Muscle of leg (tissue), 16 donors: ENCODE measurements at places on chromosomes 4 and X.

GRCh38 chr4:55475394-55476243 is 71.1 kb downstream of the CLOCK start:
- no peak for DNase-seq

DNA sequence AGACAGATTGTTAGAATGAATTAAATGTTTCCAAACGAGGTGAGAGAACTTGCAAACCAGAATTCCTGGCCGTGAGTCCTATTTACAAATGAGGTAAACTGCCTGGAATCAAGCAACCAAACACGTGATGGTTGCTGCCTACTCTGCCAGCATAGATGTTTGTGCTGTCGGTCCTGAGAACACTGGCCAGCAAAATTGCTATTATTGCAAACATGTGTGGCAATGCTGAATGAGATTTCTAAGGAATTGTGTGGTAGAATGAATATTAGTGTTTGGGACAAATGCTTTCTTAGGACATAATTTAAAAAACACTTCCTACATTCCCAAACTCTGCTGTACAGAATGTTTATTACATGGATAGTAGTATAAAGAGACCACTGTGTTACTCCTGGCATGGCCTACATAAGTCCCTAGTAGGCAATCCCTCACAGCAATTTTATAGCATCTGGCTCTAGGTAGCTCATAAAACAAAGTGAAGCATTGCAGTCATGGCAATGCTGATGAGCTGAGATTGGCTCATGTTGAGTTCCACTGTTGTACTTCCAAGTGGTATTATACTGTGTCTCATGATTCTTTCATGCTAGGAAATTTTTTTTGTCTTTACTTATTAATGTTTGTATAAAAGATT is 605.2 kb upstream of the EPHA5 start:
- DNase-seq = peak; percentile 67

GRCh38 chrX:43878906-43879526 is 3.2 kb downstream of the MAOB start:
- peak; percentile 23 for DNase-seq

DNA sequence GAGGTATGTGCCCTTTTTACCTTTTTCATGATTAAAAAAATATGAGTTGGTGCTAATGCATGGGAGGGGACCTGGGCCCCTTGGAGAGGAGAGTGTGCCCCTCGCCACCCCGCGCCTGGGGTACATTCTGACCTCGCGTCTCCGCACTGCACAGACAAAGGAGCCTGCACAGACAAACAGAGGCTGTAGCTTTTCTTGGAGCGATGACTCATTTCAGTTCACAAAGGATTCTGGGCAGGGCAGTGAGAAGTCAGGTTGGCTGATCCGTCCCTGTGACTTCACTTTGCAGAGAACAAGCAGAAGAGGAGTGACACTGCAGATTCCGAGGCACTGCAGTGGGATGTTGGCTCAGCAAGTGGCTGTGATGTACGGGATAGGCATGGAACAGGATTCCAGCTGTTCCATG is 82.9 kb downstream of the STOX2 start:
- peak; percentile 95 for DNase-seq

- DNase-seq = no peak
Observed at GRCh38 chr4:74402692-74403456, 37.9 kb downstream of the EREG start.

- DNase-seq = no peak
Observed at GRCh38 chr4:17165286-17165685, 266.8 kb upstream of the LDB2 start.

DNA sequence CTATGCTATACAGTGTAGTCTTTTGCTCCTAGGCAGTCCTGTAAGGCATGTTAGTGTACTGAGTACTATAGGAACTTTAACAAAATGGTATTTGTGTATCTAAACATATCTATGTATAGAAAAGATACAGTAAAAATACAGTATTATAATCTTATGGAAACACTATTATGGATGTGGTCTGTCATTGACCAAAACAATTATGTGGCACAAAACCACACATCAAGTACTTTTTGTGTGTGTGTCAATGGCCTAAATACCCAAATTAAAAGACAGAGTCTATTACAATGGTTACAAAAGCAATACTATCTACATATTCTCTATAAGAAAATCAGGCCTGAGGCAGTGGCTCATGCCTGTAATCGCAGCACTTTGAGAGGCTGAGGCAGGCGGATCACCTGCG is 610.2 kb upstream of the NDST4 start:
- DNase-seq = no peak

GRCh38 chr4:19478791-19479190 is 772.9 kb upstream of the SLIT2 start:
- DNase-seq = no peak

- DNase-seq = no peak
Observed at GRCh38 chr4:132124624-132124974, 1024.5 kb upstream of the PCDH10 start.

- no peak for DNase-seq
Observed at GRCh38 chrX:139049465-139049864, 337.9 kb upstream of the FGF13 start.

DNA sequence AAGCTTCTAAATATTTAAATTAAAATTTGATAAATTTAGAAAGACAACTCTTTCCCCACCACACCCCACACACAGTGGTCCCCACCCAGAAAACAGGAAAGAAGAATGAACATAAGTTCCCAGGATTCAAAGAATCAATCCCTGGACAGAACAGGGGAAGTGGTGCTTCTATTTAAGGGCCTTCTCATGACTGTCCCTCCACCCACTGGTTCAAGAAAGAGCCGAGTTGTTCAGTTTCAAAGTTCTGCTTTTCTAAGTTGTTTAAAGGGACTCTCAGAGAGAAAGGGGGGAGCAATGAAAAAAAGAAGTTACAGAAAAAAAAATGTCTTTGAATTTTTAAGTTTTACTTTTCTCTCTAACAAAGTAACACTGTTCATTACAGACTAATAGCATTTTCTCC is 195.8 kb downstream of the PDGFC start:
- peak; percentile 67 for DNase-seq

DNA sequence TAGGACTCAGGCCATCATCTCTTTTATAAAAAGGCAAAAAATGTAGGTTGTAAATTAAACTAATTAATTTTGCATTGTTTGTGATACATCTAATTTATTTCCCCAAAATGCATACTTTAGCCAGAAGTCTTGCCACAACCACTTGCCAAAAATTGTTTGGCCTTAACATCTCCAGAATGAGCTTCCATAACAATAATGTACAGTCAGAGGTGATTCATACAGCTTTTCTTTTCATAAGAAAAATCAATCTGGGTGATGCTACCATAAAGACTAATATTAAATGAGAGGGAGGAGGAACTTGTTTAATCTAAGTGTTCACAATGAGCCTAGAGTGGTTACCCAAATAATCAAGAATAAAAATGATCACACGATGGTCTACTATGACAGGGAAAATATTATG is 59.3 kb downstream of the AMMECR1 start:
- no peak for DNase-seq

DNA sequence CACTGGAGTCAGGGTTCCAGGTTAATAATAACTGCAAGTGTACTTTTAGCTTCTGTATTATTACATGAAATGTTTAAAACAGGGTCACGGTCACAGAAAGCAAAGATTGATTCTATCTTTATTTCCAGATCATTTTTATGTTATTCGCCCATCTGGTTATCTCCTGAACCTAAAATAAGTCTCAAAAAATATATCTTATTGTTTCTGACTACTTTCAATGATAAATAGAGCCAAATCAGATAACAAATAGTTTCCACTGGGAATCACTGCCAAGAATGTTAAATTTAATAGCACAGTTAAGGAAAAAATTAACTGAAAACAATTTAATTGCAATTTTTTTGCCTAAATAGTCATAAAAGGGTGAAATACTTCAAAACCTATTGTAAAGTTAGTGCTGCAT is 17.2 kb upstream of the VEGFD start:
- no peak for DNase-seq

- no peak for DNase-seq
Observed at GRCh38 chr4:102735582-102735981, 25.2 kb downstream of the MANBA start.

- no peak for DNase-seq
Observed at GRCh38 chrX:38881727-38882126, 80.5 kb downstream of the MID1IP1 start.

GRCh38 chr4:186851291-186852072 is 127.8 kb upstream of the FAT1 start:
- DNase-seq = peak; percentile 51

DNA sequence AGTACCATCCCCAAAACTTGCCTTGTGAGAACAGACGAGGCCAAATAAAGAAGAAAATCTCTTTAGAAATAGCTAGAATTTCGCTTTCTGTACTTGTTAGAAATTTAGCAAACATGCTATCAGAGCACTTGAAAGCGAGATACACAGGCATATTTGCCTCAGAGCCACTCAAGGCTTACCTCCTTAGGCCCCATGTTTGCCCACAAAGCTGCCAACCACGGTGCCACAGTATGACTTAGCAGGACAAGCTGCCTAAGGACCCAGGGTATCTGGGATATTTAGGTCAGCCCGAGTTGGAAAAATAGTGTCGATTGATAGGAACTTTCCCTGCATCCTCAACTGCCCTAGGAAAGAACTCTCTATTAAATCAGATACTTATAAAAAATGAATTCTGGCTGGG is 24.2 kb downstream of the NDNF start:
- no peak for DNase-seq

DNA sequence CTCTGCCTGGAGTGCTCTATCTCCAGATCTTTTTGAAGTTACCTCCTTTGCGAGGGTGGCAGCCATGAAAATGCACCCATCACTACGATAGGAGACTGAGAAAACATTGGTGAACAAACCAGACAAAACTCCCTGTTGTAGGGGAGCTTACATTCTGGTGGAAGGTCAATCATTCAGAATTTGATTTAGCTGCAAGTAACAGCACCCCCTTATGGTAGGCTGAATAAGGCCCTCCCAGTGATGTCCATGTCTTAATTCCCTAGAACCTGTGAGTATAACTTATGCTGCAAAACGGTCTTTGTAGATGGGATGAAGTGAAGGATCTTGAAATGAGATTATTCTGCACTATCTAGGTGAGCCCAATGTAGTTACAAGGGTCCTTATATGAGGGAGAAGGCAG is 5.6 kb upstream of the TEC start:
- DNase-seq = no peak

GRCh38 chr4:20288846-20289512 is 37.3 kb downstream of the SLIT2 start:
- no peak for DNase-seq

DNA sequence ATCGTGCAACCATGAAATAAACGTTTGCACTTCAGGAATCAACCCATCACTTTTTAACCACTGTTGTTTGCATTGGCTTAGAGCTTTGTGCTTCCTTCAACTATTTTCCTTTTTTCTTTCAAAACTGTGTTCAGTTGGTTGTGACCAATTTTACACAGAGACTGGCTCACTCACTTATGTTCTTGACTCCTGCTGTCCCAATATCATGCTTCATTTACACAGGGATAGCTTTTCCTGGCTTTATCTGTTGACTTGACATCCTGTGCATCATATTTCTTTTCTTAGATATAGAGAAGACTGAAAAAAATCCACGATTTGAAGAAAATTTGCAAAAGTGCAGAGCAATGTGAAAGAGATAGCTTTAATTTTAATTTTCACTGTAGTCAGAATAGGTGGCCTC is 38.8 kb downstream of the REPS2 start:
- no peak for DNase-seq

- DNase-seq = no peak
Observed at GRCh38 chrX:8067754-8068462, 103.2 kb downstream of the VCX2 start.

GRCh38 chr4:16169490-16169889 is 56.8 kb downstream of the TAPT1 start:
- DNase-seq = no peak

DNA sequence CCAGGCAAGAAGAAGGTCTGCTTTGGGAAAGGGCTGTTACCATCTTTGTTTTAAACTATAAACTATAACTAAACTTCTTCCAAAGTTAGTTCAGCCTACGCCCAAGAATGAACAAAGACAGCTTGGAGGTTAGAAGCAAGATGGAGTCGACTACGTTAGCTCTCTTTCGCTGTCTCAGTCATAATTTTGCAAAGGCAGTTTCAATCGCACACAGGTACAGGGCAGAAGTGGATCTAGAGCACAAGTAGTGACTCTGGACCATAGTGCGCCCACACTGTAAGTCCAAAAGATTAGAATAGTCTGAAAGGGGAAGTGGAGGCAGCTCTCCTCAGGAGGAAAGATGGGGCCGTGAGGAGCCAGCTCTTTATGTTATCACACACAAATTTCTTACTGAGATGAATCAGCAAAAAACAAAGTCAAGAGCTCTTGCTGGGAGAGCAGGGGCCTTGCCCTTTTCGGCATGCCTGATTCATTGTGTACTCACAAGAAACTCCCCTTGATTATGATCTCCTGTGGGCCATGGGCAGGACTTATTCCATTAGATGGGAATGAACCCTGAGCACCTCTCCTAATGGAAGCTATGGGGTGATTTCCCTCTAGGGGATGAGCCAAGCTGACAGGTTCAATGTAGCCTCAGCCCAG is 58.6 kb downstream of the FUNDC1 start:
- no peak for DNase-seq

- peak; percentile 28 for DNase-seq
Observed at GRCh38 chr4:113183032-113183605, 133.7 kb downstream of the ANK2 start.

- peak; percentile 80 for DNase-seq
Observed at GRCh38 chr4:157115613-157116335, 39.8 kb downstream of the GLRB start.

DNA sequence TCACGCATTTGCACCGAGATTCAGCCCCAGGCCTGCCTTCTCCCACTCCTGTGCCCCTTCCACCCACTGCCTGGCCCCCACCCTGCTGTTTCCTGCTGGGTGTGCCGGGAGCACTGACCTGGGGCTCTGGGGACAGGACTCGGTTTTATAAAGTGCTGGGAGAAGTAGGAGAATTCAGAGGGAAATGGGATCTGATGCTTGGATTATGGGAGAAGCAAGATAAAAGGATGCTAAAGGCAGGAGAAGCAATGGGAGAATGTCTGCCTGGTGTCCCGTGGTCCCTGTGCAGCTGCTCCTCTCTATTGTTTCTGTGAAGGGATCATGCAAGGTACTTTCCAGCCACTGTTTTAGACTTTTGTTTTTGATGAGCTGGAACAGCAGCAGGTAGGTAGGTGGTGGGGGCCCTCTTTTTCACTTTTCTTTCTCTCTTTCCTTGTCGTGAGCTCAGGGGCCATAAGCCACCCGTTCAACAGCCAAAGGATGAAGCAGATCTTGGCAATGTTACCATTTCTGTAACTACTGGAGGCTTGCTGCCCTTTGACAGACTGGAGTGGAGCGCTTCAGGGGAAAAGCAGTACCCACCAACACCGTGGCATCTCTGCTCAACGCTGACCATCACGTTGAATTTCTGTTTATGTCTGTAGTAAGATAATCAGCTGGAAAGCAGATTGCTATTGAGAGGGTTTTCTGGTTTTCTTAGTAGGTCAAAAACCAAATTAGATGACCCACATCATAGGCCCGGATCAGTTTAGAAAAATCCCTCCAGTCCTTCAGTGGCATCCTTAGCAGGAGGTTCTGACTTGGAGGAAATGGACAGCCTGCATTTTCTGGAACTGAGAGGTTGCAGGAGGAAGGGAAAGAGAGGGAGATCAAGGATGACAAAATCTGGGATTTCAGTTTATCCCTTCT is 63.8 kb upstream of the ENPP6 start:
- DNase-seq = no peak

- DNase-seq = no peak
Observed at GRCh38 chr4:145101091-145101490, 3.0 kb downstream of the ABCE1 start.

- peak; percentile 62 for DNase-seq
Observed at GRCh38 chr4:148442832-148443511, 758 bp upstream of the NR3C2 start.
